Natural killer cell (primary cell): ENCODE measurements at places on chromosomes 16 and 17.

DNA sequence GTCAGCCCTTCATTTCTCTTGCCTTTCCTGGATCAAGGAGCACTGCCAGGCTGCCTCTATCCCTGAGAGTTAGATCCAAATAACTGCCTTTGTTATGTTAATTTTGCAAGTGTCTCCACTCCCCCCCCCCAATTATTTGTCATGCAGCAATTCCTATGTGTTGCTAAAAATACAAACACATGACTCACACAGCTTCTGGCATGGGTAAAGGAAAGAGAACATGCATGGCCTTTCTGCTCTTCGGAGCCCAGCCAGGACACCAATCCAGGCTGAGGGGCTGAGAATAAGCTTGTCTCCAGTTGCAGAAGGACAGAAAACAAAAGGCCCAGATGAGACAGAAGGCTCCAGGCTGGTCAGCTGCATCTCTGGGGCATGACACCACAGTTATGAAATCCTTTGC lies 148.0 kb upstream of the TNRC6C start:
- no peak for DNase-seq

- no peak for DNase-seq
These were observed 57.7 kb upstream of the MAP3K14 start for GRCh38 chr17:45374501-45374900.

DNA sequence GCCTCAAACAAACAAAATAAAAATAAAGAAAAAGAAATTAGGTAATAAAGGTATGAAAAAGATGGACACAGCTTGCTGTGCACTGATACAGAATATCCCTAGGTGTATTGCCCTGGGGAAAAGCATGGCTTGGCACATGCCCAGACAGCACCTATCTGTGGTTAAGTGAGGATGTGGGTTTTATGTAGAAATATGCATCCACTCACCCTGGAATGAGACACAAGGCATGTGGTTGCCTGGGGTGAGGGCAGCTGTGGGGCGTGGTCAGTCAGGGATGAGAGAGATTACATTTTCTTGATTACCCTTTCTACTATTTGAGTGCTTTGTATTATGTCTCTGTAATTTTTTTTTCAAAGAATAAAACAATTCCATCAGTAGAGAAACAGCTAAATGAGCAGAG lies 6.9 kb downstream of the PLLP start:
- DNase-seq = peak; percentile 75

DNA sequence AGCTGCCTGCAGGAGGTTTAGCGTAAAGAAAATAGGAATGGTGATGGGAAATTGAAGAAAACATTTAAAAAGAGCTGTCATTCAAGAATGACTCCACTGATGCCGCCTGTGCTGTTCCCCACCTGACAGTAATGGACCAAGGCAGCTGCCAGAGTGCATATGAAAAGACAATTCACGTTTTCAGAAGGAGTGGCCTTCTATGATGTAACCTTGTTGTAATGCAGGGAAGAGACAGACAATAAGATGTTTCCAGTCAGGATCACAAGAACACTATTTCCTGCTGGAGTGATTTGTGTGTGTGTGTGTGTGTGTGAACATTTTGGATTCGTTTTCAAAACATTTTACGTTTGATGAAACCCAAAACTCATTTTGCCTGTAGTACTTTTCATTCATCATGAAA lies 203.7 kb downstream of the LGALS9B start:
- no peak for DNase-seq

DNA sequence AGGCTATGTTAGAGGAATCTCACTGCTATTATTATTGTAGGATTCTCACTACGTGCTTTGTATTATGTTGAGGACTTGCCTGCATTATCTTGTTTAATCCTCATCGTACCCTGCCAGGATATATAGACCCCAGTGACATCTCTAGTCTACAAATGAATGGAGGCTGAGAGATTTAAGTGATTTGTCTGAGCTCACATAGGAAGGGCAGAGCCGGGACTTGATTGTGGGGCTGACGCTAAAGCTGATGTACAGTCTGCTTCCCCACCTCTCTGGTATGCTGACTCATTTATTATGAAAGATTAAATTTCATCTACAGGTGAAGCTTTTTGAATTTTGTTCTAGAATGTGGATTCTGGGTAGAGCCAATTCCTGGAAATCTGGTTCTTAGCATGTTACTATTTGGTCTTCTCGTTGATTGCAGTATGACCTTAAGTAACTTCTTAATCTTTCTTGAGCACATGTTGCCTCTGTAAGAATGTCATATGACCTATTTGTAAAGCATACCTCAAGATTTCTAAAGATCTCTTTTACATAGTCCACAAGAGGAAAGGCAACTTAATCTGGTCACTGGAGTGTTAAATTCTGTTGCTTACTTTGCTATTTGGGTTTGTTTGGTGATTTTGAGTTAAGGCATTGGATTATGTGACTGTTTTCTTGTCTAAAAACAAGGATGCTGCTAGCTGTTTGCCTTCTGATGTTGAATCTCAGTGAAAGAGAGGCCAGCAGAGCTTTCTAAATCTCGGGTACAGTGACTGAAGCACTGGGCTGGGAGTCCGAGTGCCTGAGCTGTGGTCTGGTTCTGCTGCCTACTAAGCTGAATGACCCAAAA lies 12.4 kb downstream of the METTL9 start:
- no peak for DNase-seq
